Vagina (tissue), 2 donors: ENCODE measurements at places on chromosomes 2 and 18. TPM values are rescaled to one million over a fixed set of nuclear protein-coding genes. Genes with fewer than 3 reads are reported as not detected.

GRCh38 chr18:74234326-74235171 lies 57.2 kb downstream of the CYB5A start:
- no peak for DNase-seq

LTBP1 gene
- 48.4 TPM for total RNA-seq

- DNase-seq = no peak
These were observed 268.3 kb downstream of the VAPA start for GRCh38 chr18:10182009-10182624.

GRCh38 chr2:138036522-138036921 lies 72.2 kb downstream of the HNMT start:
- no peak for DNase-seq

C1QL2 gene
- total RNA-seq = not detected

GRCh38 chr2:130837175-130837810 lies 579 bp downstream of the ARHGEF4 start:
- no peak for DNase-seq

GRCh38 chr2:50651676-50652075 lies 380.3 kb downstream of the NRXN1 start:
- no peak for DNase-seq

- DNase-seq = no peak
These were observed 142.9 kb upstream of the NCKAP5 start for GRCh38 chr2:133711201-133711600.

GRCh38 chr2:130911482-130911881 lies 74.8 kb downstream of the ARHGEF4 start:
- DNase-seq = no peak

DNA sequence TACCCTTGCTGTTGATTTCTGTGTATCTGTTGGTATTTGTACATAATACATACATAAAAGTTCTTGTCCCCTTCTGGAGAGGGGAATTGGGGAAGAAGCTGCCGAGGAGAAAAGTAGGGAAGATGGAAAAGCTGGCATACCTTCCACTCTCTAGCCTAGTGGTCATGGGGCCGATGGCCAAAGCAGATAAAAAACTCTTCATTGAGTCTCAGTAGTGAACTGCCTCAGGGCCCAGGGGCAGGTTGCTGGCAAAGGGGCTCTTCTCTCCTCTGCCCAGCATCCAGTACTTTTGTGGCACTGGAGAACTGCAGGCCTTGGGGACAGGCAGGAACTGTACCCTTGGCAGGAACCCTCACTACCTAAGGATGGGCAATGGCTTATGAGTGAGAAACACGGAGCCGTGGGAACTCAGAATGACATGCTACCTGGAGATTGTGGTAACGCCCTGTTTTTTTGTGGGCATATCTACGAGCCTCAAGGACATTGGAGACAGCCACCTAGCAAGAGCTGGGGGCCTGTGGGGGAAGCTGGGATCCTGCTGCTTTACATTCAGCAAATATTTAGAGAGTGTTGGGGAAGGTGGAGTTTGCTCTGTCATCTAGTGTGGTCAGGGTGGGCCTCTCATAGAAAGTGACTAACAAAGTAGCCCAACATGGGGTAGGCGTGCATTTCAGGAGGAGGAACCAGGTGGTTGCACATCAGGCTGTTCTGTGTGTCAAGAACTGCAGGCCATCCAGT lies 22.6 kb upstream of the ITGB6 start:
- no peak for DNase-seq

LDAH gene
- 9.1 TPM for total RNA-seq

GRCh38 chr18:35063875-35064690 lies 22.9 kb downstream of the MAPRE2 start:
- no peak for DNase-seq

DNA sequence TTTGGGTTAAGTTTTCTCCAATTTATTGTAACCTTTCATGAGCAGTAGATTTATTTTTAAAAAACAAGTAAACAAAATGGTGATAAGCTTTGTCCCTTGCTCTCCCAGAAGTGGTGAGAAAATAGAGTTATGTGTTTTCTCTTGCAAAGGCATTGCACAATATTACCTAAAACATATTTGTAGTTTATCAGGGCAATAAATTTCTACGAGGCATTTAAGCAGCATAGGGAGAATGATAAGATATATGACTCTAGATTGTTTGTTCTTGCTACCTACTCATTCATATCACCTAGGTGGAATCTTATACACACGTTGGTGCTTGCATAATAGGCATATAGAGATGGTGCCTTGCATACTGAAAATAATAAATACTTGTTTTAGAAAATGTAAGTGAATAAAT lies 201.7 kb downstream of the MYO1B start:
- DNase-seq = no peak

DNA sequence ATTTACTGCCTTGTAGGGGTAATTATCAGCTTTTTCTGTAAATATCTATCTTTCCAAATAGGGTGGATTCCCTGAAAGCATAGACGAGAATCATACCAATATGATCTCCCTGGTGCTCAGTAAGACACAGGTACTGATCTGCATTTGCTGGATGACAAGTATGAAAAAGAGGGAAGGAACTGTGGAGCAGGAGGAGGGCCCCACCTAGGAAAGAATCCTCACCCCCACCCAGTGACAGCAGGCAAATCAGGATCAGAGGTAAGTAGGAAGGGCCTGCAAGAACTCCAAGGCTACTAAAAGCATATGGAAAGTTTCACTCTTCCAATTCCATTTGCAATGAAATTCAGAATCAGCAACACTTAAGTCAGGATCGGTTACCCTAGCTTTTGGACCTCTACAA lies 42.3 kb downstream of the METTL8 start:
- DNase-seq = no peak

- DNase-seq = no peak
These were observed 29.5 kb downstream of the INPP4A start for GRCh38 chr2:98473995-98474780.

GRCh38 chr2:169933124-169933711 lies 106.0 kb downstream of the UBR3 start:
- no peak for DNase-seq

GRCh38 chr2:145626301-145626700 lies 1106.4 kb upstream of the ZEB2 start:
- no peak for DNase-seq
